ENCODE measurements at places on chromosomes 7 and 10.

DNA sequence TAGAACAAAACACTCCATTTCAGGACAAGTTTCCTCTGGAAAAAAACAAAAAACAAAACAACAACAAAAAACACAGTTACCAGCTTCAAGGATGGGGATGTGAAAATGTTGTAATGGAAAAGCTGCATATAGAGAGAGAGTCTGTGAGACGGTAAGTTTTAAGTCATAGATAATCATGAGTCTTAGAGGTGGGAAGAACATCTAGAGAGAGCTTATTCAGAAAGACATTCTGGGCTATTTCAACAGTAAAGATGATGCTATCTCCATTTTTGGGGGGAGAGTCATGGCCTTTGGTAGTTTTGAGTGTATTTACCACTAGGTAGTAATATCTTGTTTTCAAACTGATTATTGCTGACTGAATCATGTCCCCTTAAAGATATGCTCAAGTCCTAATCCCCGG, 23.3 kb upstream of the INPP5F start:
- DNase-seq, result no peak

GRCh38 chr10:1432161-1432560, 305.2 kb downstream of the ADARB2 start:
- DNase-seq, result no peak

GRCh38 chr10:106410331-106410730, 754.2 kb downstream of the SORCS1 start:
- DNase-seq, result no peak

DNA sequence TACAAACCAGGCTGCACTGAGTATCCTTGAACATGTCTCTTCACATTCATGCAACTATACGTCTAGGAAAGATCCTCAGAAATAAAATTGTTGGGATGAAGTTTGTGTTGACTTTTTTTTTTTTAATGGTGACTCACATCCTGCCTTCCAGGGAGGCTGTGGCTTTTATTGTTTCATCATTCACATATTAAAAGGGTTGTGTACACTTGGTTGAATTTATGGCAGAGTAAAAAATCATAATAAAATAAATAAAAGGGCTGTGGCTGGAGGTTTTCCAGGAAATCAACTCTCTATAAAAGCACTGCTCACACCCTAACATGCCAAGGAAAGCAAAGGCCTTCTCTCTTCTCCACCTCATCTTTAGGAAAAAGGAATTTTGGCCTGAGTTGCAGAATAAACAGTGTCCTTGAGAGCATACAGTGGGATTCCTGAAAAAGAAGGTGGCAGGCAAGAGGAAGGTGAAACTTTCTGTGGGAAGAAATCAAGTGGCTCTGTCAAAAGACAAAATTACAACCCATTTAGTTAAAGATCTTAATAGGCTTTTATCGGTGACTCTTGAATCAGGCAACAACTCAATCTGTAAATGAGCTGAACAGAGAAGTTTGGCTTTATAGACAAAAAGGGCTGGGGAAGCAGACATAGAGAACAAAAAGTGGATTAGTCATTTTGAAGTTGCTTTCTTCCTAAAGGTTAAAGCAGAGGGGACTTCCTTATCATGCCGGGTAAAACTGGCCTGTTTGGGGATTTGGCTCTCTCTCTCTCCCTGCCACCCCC, 41.6 kb upstream of the FHIP2A start:
- DNase-seq, result no peak

GRCh38 chr7:133723044-133723443, 404.1 kb upstream of the LRGUK start:
- no peak for DNase-seq

DNA sequence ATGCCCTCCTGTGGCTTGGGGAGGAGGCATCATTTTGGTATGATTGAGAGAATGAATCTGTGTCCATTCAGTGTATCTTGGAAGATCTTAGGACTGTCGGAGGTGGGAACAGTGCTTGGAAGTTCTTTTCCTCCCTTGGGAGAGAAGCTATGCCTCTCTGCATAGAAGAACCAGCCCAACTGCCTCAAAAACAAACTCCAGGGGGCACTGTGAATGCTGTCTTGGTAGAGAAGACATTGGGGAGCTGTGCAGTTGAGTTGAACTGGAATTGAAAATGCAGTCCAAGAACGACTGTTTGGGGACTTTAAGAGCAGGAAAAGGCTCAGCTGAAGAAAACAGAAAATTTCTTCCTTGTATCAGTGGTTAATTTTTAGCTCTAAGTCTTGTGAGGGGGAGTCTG, 4.9 kb upstream of the GJD4 start:
- DNase-seq, result peak; percentile 57
